Cardiac ventricle fibroblast (primary cell): ENCODE measurements at places on chromosomes 5 and 9. TPM values are rescaled to one million over a fixed set of nuclear protein-coding genes. Genes with fewer than 3 reads are reported as not detected.

ZFP37 gene
- 1.1 and 1.4 TPM in 2 replicates for total RNA-seq

PCDHGA10 gene
- 8.7 and 11.3 TPM in 2 replicates for total RNA-seq

VCAN gene
- total RNA-seq, result 1,063 and 1,194 TPM in 2 replicates

FCN1 gene
- total RNA-seq, result not detected in 2 replicates

SPATA31A3 gene
- not detected in 2 replicates for total RNA-seq

CNTFR gene
- 0.39 and 0.56 TPM in 2 replicates for total RNA-seq

IL17B gene
- not detected in 2 replicates for total RNA-seq

CARD6 gene
- 20.6 and 23.3 TPM in 2 replicates for total RNA-seq

CLIC3 gene
- total RNA-seq, result 0.83 and 3.2 TPM in 2 replicates

RANBP3L gene
- 0.44 and 1.6 TPM in 2 replicates for total RNA-seq

ORM2 gene
- not detected in 2 replicates for total RNA-seq

CTSL gene
- total RNA-seq, result 658 and 701 TPM in 2 replicates

MED10 gene
- 23.7 and 27.7 TPM in 2 replicates for total RNA-seq

ADRA1B gene
- total RNA-seq, result 0.83 and 1.7 TPM in 2 replicates

SMIM3 gene
- total RNA-seq, result 53.3 and 62.1 TPM in 2 replicates

SPRY4 gene
- total RNA-seq, result 19.6 and 25.4 TPM in 2 replicates

PDE8B gene
- not detected in 2 replicates for total RNA-seq

SIT1 gene
- total RNA-seq, result not detected in 2 replicates

C5orf52 gene
- not detected in 2 replicates for total RNA-seq

CSNK1G3 gene
- 36.7 and 51.2 TPM in 2 replicates for total RNA-seq

BARHL1 gene
- total RNA-seq, result not detected in 2 replicates

ZNF300 gene
- 2.6 and 3.8 TPM in 2 replicates for total RNA-seq

FRMPD1 gene
- not detected in 2 replicates for total RNA-seq

SMIM33 gene
- not detected in 2 replicates for total RNA-seq

SH3GL2 gene
- total RNA-seq, result not detected in 2 replicates

ADAMTS16 gene
- not detected in 2 replicates for total RNA-seq

RETREG1 gene
- 0.05 and 0.44 TPM in 2 replicates for total RNA-seq

HRCT1 gene
- total RNA-seq, result 2.4 and 2.6 TPM in 2 replicates

COL23A1 gene
- total RNA-seq, result 0.29 and 0.75 TPM in 2 replicates
